ENCODE measurements at places on chromosomes 16 and 17. TPM values are rescaled to one million over a fixed set of nuclear protein-coding genes. Genes with fewer than 3 reads are reported as not detected.

Gene CLDN6
- total RNA-seq = not detected

Gene TM4SF5
- total RNA-seq = not detected

Gene CDH5
- 1,316 TPM for total RNA-seq

Gene SYNGR2
- total RNA-seq = 61.1 TPM

Gene EVPLL
- total RNA-seq = not detected

Gene SLC47A2
- total RNA-seq = not detected

Gene GLG1
- 159 TPM for total RNA-seq

Gene GAST
- not detected for total RNA-seq

Gene NDUFAB1
- 112 TPM for total RNA-seq

Gene AXIN2
- total RNA-seq = 7.5 TPM

Gene ARSG
- 7.9 TPM for total RNA-seq

Gene PYY
- total RNA-seq = 0.33 TPM

Gene CCDC154
- total RNA-seq = 0.10 TPM

Gene RASD1
- total RNA-seq = 9.8 TPM

Gene OR3A3
- total RNA-seq = not detected

Gene TBC1D26
- total RNA-seq = not detected

Gene ERI2
- 10.1 TPM for total RNA-seq

Gene ZNF23
- 4.0 TPM for total RNA-seq

Gene CD300LF
- total RNA-seq = not detected

Gene CD300H
- not detected for total RNA-seq

Gene C16orf96
- not detected for total RNA-seq

Gene SLFN5
- 25.5 TPM for total RNA-seq

Gene ADAD2
- 0.10 TPM for total RNA-seq

Gene SKAP1
- 0.65 TPM for total RNA-seq

Gene RRAD
- under 0.01 TPM for total RNA-seq

Gene KRTAP4-9
- total RNA-seq = not detected

Gene ZNF688
- 6.2 TPM for total RNA-seq

Gene CACNA1G
- not detected for total RNA-seq

Gene UNC45B
- not detected for total RNA-seq

Gene KIFC3
- 55.9 TPM for total RNA-seq
